ENCODE measurements at places on chromosomes 6 and 20. TPM values are rescaled to one million over a fixed set of nuclear protein-coding genes. Genes with fewer than 3 reads are reported as not detected.

DNA sequence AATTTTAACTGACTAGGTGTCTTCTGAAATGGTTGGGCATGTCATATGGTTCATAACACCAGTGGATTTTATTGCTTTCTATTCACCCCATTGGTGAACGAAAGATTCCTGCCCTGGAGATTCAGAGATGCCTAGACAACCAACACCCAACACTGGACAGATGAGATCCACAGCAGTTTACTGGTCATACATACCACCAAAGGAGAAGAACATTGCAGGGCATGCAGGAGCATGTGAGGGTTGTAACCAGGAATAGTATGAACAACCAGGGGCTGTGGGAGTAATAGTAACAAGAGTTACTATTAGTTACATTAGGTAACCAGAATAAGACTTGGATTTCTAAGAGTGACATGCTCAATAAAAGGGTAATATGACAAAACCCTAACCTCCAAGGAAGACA, 77.8 kb upstream of the FABP7 start:
- no peak for DNase-seq

- DNase-seq, result no peak
Measured at GRCh38 chr6:1605004-1605892, 4.5 kb upstream of the FOXC1 start.

DNA sequence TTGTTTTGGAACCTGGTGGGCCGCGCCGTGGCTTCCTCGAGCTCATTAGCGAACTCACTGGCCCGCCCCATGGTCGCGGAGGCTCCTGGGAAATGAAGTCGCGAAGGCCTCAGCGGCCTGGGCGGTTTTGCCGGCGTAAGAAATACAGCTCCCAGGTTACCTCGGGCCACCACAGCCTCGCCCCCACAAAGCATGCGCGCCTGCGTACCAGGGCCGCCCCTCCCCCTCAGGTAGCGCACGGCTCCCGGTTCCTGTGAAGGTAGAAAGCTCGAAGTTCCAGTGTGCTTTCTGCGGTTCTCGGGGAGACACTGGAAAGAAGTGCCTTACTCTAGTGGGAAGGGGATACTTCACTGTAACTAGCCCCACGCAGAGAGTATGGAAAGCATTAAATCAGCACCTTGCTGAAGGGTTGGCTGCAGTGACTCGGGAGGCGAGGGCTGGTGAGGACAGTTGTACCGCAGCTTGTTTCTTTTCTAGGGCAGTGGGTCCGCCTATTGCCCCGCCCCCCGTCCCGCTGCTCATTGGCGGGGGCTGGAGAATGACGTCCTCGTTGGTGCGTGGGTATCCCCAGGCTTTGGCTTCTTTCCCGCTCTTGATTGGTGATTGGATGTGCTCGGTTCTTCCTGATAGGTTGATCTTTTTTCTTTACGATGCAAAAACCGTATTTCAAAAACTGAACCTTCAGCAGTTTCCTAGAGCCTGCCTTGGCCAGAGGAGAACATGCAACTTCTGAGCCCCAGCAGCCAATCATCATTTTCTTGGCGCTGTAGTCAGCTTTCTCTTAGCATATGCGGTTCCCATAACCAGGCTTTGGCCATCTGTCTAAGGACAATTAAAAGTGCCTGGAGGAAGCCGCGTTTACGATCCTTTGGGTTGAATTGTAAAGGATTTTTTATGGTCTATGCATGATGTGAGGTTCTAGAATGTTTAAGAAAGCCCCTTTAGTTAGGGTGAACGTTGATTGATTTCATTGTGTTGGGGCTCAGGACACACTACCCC, at the start of gene CDK19:
Gene CDK19 (minus strand): TSS at position 59 of the 999 bp plus-strand sequence. CDS start 333 bp downstream, outside the sequence.
- DNase-seq, result peak; percentile 98

Gene HLA-DPA1
- polyA plus RNA-seq, result 9.1 TPM

GRCh38 chr20:45392733-45393132, 14.6 kb upstream of the TP53TG5 start:
- no peak for DNase-seq

- no peak for DNase-seq
Measured at GRCh38 chr6:3261921-3262320, 3.2 kb downstream of the PSMG4 start.

Gene C6orf141
- polyA plus RNA-seq, result 1.0 TPM

GRCh38 chr6:149247385-149247763, 70.1 kb upstream of the TAB2 start:
- no peak for DNase-seq

Gene SALL4
- 0.32 TPM for polyA plus RNA-seq

Gene ESF1
- 7.3 TPM for polyA plus RNA-seq

DNA sequence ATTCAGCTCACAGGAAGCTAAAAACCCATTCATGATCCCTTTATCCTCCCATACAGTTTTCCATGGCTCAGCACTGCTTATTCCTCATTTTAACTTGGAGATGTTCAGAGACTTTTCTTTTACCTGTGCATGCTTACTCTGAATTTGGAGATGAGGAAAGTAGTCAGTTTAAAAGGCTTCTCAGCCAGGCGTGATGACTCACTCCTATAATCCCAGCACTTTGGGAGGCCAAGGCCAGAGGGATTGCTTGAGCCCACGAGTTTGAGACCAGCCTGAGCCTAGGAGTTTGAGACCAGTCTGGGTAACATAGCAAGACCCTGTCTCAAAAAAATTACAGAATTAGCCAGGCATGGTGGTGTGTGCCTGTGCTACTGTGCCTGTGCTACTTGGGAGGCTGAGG, 30.3 kb upstream of the TMEM217 start:
- DNase-seq, result no peak

DNA sequence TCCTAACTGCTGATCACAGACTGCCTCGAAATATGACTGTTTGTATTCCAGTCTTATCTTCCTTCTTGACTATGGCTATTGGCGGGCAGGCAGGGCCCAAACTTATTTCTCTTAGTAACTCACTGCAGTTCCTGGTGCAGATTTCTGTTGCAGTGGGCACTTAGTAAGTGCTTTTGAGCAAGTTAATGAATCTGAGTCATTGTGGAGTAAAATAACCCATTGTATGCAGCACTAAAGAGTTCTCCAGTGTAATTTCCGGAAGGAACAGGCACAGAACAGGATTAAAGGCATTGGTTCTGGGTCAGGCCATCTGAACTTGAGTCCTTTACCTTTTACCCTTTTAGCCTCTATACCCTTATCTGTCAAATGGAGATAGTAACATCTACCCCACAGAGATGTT, 23.6 kb downstream of the SLC35F1 start:
- no peak for DNase-seq

GRCh38 chr20:62208061-62208794, 11.8 kb downstream of the HRH3 start:
- no peak for DNase-seq

Gene SF3B5
- polyA plus RNA-seq, result 205 TPM

- DNase-seq, result peak; percentile 42
Measured at GRCh38 chr6:43172104-43173007, 1.3 kb downstream of the SRF start.

DNA sequence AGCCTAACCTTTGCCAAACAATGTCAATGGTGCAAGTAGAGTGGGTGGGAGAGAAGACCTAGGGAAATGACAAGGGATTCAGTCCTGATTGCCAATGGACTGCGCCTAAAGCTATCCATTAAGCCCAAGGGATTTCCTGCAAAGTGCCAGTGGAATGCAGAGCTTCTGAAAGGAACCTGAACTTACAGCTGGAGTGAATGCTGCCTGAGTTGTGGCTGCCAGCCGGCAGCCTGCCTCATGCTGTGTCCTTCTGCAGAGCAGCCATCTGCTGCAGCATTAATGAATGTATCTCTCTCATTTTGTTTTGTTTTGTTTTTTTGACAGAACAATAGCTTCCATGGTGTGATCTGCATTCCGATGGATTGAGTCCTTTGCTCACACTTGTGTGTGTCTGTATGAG, 44.7 kb downstream of the SLC35F1 start:
- DNase-seq, result no peak

Gene HEY2
- not detected for polyA plus RNA-seq

GRCh38 chr6:169212436-169212835, 41.2 kb downstream of the THBS2 start:
- peak; percentile 47 for DNase-seq

Gene IRF4
- 0.02 TPM for polyA plus RNA-seq

Gene REV3L
- polyA plus RNA-seq, result 42.9 TPM

Gene BACH2
- polyA plus RNA-seq, result 2.2 TPM

DNA sequence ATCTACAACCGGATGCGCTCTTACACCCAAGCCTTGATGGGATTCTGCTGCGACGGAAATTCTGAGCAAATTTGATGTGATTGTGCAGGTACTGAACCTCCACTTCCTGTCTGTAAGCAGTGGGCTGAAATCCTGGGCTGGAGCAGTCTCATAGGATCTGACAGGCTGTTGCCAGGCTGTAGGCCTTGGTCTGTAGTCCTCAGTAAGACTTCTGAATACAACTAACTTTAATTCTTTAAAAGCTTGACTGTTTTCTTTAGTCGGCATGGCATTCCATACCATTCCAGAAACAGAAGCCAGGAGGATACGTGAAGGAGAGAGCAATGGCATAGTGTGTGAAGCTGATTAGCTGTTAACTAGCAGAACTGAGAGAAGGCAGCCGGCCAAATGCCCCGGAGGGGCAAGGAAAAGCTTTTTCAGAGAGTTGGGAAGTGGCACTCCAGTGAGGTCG, 68.3 kb downstream of the ADTRP start:
- no peak for DNase-seq

GRCh38 chr20:58751979-58752378, 59.4 kb downstream of the NPEPL1 start:
- DNase-seq, result no peak

Data from fibroblast of lung (primary cell).